ENCODE measurements at places on chromosomes 3 and 15. TPM values are rescaled to one million over a fixed set of nuclear protein-coding genes. Genes with fewer than 3 reads are reported as not detected.

GRCh38 chr15:77782691-77783090 lies 150.0 kb upstream of the LINGO1 start:
- DNase-seq: no peak

DNA sequence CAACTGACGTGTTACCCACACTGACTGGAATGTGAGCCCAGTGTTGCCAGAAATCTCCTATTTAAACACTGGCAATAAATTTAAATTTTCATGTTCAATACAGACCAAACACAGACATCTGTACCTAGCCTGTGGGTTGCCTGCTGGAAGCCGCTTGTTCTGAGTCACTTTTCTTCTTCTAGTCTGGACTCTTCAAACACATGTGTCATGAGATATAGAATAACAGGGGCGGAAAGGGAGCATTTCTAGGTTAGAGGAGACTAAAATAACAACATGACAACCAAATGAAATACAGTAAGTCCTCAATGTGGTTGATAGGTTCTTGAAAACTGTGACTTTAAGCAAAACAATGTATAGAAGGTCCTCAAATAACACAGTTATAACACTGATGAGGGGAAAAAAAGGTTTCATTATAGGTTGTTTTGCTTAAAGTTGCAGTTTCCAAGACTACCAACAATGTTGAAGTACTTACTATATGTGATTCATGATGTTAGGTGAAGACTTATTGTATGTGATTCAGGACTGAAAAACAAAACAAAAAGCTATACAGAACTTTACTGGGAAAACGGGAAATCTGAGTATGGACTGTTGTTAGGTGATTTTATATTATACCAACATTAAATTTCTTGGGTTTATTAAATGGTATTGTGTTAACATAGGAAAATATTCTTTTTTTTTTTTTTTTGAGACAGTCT lies 63.1 kb downstream of the PRKAR2A start:
- no peak for DNase-seq

DNA sequence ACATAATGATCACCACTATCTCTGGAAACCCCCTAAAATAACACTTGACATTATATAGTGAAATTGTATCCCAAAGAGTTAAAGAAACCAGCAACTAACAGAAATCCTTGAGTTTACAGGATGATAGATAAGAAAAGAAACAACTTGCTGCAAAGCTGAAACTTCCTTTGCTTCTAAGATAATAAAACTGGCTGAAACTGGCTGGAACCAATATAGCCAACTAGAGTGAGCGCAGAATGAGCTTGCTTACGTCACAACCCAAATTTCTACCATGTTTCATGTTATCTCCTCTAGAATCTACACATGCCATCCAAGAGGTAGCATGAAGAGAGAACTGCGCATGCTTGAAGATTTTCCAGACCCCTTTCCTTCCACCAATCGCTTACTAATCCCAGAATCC lies 83.8 kb upstream of the ACTC1 start:
- DNase-seq: no peak

DNA sequence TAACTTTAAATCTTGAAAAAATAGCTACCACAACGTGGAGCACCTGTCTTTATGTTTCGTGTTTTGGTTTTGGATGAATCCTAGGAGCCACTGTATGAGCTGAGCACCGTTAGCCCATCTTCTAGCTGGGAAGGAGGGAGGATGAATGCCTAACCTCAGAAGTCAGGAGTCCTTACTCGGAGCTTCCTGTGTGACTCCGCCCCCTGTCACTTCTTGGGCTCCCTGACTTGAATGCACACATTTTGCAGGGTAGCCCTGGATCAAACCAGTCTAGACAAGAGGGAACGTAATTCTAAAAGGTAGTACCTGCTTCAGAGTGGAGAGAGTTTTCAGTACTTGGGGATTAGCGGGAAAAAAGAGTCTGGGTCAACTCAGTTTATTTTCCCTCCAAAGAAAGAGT lies 5.3 kb downstream of the GABRA5 start:
- DNase-seq: no peak

Gene PRICKLE2
- total RNA-seq: 7.3 TPM

Gene HDC
- 0.88 TPM for total RNA-seq

DNA sequence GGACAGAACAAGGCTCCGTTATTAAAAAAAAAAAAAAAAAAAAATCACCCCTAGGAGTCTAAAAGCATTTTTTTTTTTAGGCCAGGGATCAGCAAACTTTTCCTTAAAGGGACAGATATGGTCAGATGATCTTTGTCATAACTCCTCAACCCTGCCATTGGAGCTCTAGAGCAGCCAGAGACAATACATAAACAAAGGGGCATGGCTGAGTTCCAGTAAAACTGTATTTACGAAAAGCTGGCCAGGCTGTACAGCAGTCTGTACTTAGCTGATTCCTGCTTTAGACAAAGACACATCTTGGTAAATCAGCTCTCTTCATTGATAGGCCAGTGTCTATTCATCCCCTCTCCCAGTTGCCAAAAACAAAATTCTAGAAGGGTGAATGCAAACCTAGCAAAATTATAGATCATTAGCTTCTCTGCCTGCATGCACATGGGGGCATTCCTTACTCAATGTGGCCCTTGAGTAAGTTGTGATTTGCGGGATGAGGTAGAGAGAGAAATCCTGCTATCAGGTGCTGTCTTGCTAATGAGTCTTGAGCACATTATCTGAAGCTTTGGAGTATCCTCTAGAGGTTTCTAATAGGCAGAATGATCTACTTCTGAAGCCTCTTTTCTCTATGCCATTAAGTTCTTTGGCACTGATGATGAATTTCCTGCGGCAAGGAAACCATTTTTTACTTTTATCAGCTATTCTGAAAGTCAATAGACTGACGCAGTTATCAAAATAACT lies 35.2 kb downstream of the SENP8 start:
- DNase-seq: no peak

- peak; percentile 56 for DNase-seq
Measured at GRCh38 chr3:30658328-30659052, 52.1 kb downstream of the TGFBR2 start.

DNA sequence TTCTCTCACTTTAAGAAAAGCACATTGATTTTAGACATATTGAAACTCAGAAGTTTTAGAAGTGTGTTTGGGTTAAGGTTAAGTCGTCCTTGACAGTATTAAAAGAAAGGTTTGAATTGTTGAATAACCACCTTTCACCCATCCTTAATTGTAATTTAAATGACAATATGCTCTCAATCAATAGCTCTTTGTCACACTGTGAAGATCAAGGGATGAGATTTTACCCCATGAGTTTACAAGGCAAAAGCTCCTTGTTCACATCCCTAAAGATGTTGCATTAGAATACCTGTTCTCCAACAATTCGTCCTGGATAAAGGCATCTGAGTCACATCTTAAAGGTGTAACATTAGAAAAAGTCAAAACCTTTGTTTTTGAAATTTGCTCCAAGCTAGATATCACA lies 220.4 kb upstream of the MDFIC2 start:
- no peak for DNase-seq

- DNase-seq: peak; percentile 93
Measured at GRCh38 chr3:29280404-29281093, at the start of gene RBMS3. TSS of gene RBMS3 (plus strand) at chr3:29281071.

GRCh38 chr3:14246414-14246813 lies 67.8 kb downstream of the LSM3 start:
- DNase-seq: no peak

Gene UROC1
- total RNA-seq: not detected

- DNase-seq: no peak
Measured at GRCh38 chr3:4993276-4994143, 14.3 kb downstream of the BHLHE40 start.

GRCh38 chr3:13262493-13263211 lies 157.5 kb downstream of the NUP210 start:
- no peak for DNase-seq

GRCh38 chr3:42639192-42639591 lies 14.3 kb upstream of the ZBTB47 start:
- no peak for DNase-seq

Gene NR2E3
- not detected for total RNA-seq

Gene CPN2
- total RNA-seq: 1.8 TPM

- no peak for DNase-seq
Measured at GRCh38 chr3:72306800-72307341, 521.9 kb upstream of the PROK2 start.

DNA sequence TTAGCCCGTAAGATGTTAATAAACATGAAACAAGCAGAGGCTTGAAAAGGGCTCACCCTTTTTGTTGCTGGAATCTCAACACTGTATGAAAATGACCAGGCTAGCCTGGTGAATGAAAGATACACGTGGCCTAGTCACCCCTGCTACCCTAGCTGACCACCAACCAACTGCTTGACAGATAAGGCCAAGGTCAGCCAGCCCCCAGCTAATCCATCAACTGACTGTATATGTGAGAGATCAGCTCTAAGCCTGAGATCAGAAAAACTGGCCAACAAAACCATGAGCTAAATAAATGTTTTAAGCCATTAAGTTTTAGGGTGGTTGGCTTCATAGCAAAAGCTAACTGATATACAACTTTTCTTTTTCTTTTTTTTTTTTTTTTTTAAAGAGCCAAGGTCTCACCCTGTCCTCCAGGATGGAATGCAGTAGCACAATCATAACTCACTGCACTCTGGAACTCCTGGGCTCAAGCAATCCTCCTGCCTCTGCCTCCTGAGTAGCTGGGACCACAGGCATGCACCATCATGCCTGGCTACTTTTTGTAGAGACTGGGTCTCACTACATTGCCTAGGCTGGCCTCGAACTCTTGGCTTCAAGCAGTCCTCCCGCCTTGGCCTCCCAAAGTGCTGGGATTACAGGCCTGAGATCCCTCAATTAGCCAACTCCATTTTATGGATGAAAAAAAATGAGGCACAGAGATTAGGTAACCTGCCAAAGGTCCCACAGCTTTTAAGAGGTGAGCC lies 34.6 kb downstream of the SH3BP5 start:
- DNase-seq: no peak

DNA sequence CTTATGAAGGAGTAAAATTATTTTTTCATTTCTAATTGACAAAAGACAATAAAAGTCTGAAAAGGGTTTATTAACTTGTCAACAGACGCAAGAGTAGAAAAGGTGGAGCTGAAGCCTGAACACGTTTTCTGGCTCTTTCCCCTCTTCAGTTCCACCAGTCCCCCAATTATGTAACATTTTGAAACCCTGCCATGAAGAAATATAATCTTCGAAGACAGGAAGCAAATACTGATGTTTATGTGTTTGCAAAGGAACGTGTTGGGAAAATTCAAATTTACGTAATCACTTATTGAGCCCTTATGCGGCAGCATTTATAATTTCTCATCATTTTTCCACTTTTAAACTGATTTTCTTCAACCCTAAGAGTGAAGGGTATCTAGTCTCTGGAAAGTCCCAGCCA lies 767 bp downstream of the AP3S2 start:
- no peak for DNase-seq

Gene GCHFR
- 6.6 TPM for total RNA-seq

DNA sequence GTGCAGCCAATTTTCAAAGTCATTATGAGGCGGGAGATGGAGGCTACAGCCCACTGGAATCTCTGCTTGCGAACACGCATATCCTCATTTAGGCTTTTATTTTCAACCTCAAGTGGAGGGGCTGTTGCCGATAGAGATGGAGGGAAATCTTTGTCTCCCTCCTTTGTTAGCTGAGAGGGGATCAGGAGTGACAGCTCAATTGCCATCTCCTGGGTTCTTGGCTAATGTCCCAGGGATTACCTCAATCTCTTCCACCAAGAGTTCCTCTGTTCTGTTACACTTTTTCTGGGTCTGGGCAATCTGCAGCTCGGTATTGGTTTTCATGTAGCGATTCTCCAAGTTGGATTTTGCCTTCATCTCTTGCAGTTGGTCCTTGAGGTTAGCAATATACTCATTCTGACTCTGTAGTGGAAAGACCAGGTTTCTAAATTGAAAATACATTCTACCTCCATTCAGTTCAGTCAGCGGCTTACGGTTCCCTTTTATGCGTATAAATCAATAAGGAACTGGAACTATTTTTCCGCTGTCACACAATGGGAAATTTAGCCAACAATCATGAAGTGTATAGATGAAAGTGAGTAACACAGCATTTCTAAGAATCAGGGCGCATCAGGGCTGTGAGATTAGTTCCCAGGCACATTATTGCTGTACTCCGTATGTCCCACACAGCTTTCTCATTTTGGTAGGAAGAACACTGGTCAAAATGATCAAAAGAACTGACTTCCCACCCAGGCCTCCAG lies 36.2 kb upstream of the RPL35A start:
- no peak for DNase-seq

Gene SPCS1
- total RNA-seq: 152 TPM

DNA sequence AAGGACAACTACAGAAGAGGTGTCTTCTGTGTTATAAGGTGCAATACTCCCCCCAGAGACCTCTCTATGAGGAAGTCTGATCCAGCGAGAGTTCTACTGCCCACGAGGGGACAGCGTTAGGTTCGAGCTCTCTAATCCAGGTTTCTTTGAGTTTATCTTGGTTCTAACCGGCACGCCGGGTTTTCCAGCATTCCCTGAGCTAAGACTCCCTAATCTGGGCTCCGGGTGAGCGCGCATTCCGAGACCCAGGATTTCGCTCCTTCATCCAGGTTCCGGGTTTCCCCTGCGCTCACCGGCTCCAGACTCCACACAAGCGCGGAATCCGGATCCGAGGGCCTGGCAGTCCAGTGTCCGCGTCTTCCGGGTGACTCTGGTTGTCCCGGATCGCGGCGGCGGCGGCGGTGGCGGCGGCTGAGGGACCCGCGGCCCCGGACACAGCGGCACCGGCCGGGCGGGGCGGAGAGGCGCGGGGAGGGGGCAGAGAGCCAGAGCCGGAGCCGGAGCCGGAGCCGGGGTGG lies at the start of gene ZNF609:
ZNF609 (plus strand) TSS at position 373 of the 518 bp plus-strand sequence. CDS start 38,842 bp downstream, outside the sequence.
- peak; percentile 96 for DNase-seq

Gene FSD2
- 94.9 TPM for total RNA-seq

GRCh38 chr3:126684218-126684751 lies 19.8 kb upstream of the CHCHD6 start:
- no peak for DNase-seq

Gene TOPAZ1
- not detected for total RNA-seq

GRCh38 chr15:25176616-25176923 lies 221.8 kb downstream of the SNRPN start:
- no peak for DNase-seq
